ENCODE measurements at places on chromosomes 11 and 22. TPM values are rescaled to one million over a fixed set of nuclear protein-coding genes. Genes with fewer than 3 reads are reported as not detected.

Gene NXPE1
- total RNA-seq: not detected

Gene ABTB2
- total RNA-seq: 2.5 TPM

Gene ADM
- 43.1 TPM for total RNA-seq

Gene PKDREJ
- not detected for total RNA-seq

Gene GTSE1
- 39.4 TPM for total RNA-seq

Gene HSPB2
- total RNA-seq: not detected

Gene PHOX2A
- not detected for total RNA-seq

Gene UBQLNL
- not detected for total RNA-seq

Gene C11orf91
- total RNA-seq: not detected

Gene MMP8
- total RNA-seq: not detected

DNA sequence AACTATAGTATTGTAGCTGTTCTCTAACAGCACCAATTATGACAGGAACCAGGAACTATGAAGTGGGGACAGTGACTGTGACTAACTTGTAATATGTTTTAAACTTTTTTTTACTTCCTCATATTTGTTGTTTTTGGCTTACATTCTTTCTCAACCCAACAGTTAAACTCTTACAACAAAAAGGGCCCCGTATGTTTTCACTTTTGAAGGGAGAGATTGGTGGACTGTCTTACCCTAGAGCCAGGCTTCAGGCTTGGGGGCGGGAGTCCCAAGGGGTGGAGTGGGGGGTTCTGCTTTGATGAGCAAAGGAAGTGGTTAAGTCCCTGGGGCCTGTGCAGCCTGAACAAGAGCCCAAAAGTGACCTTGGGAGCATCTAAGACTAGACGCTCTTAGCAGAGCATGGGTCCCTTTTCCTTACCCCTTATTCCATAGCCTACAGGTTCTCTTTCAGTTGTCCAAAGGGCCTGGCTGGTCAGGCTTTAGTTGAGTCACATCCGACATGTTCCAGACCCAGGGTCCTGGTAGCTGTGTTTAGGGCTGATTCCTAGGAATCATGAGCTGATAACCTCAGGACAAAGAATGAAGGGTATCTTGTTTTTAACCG lies 38.8 kb downstream of the STIM1 start:
- DNase-seq: peak; percentile 55

- peak; percentile 11 for DNase-seq
Observed at GRCh38 chr11:10488934-10489691, 34.0 kb downstream of the AMPD3 start.

GRCh38 chr11:66119348-66120133 lies 49.5 kb downstream of the PACS1 start:
- DNase-seq: no peak

GRCh38 chr22:42973536-42973881 lies 41.4 kb downstream of the PACSIN2 start:
- DNase-seq: no peak

- DNase-seq: no peak
Observed at GRCh38 chr11:44198146-44198724, 102.8 kb downstream of the EXT2 start.

- DNase-seq: peak; percentile 86
Observed at GRCh38 chr22:31970490-31971444, 26.4 kb downstream of the YWHAH start.

DNA sequence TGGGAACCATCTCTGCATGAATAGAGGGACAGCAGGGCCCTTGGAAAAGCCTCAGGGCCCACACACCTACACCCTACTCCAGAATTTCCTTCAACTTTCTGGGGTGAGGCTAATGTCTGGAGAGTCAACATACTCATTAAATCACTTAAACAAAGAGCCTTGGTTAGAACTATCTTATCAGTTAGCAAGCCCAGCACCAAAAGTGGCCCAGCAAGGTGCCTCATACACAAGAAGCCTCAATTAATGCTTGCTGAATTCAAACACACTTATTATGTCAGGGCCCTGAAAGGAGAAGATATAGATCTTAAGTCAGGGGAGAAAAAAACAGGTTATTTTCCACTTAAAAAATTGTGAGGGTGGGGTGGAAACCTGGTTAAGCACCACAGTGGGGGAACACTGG lies 61.4 kb downstream of the C11orf58 start:
- DNase-seq: no peak

DNA sequence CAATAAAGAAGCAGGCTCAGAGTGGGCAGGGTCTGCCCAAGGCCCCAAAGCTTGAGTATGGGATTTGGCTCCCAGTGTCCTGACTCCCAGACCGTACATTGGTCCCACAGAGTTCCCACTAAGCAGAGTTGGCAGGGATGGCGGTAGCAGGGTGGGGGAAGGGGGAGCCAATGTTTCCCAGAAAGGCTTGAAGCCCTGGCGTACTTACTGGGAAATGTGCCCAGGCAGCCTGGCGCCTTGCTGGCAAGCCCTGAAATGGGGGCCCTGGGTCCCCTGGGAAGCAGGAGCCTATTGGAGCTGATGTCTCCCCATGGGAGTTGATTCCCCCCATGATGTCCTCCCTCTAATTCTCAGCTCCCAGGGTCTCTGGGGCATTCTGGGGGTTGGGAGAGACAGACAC lies 9.3 kb downstream of the ARHGEF17 start:
- no peak for DNase-seq

GRCh38 chr11:19975414-19975990 lies 184.8 kb downstream of the DBX1 start:
- no peak for DNase-seq

DNA sequence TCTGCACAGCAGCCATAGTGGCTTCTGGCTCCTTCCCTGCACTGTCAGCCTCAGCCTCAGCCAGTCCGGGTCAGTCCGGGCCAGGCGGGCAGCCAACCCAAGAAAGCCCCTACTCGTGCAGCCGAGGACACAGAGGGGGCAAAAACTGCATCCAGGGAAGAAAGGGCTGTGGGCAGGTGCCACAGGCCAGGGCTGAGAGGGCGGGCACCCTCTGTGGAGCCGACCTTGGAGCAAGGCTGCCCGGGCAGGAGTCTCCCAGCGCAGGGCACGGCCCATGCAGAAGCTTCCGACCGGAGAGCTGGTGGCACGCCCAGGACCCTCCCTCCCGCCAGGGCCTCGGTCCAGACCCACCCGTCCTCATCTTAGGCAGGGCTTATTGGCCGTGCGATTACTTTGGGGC lies 10.5 kb upstream of the TH start:
- DNase-seq: no peak

DNA sequence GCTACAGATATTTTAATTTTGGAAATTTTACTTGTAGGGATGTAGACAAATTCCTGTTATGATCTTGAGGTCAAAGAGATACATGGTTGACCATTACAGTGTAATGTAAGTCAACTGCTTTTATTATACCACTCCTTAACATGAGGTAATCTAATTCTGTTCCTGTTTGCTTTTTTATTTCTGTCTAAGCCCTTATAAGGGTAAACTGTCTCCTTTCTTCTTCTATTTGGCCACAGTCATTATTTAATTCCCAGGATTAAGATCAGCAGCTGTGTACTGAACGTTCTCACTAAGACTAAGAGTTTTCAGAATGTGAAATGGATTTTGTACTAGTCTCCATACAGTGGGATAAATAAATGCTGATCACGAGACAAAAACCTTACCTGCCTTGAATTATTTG lies 32.8 kb downstream of the C2CD3 start:
- DNase-seq: no peak

DNA sequence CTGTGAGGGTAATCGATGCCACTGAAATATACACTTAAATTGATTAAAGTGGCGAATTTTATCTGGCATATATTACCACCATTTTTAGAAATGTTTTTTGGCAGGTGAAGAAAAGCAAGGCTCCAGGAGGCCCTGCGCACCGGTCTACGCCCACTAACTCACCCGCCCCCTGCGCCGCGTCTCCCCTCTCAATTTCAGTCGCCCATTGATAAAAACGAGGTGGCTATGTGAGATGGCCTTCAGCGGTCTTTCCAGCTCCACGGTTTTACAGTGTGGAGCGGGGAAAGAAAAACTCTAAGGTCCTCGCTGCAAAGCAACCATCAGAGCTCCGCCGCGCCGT lies 602 bp upstream of the AQP11 start:
- no peak for DNase-seq

DNA sequence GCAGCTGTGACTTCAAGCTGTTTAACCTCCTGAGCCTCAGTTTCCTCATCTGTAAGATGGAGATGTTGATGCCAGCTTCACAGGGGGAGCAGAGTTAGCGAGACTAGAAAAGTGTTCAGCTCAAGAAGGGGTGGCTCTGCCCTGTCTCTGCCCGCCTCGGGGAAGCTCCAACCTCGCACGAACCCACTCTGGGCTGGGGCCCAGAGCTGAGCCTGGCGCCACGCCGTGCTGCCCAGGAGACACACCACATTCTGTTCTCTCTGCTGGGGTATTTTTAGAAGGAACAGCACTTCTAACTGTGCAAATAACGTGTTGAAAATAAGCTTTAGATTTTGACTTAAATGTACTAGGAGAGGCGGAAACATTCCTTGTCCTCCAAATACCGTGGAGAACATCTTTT lies 74.1 kb downstream of the PHF21B start:
- no peak for DNase-seq

GRCh38 chr11:64364435-64364834 lies 5.5 kb downstream of the RPS6KA4 start:
- no peak for DNase-seq

DNA sequence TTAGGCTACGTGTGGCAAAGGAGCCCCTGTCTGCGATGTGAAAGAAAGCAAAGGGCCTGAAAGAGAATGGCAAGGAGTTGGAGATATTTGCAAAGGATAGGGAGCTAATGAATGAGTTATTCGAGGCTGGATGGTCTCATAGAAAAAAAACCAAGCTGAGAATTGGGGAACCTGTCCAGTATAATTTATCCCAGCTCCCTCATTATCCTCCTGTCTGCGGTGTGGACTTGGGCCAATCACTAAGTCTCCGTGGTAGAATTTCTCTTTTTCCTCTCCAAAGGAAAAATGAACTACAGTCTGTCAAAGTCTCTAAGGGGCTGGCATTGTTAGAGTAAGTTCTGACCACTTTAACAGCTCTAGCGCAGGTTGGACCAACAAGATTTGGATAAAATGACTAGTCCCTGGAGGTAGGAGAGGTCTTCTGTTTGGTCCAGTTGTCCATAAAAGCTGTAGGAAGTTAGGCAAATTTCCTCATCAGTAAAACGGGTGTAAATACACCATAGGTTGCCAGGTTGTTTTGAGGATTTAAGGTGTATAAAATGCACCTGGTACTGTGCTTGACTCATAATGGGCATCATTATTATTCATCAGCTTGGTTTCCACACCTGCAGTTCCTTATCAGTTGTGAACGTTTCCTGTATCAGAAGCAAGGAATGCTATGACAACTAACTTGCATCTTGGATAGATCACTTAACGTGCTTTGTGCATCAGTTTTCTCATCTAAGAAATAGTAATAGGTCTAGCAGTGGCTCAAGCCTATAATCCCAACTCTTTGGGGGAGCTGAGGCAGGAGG lies 10.3 kb upstream of the CDON start:
- DNase-seq: no peak

- DNase-seq: no peak
Observed at GRCh38 chr11:74021998-74022397, 13.1 kb upstream of the UCP3 start.

- no peak for DNase-seq
Observed at GRCh38 chr22:43820651-43821305, 8.7 kb upstream of the EFCAB6 start.

DNA sequence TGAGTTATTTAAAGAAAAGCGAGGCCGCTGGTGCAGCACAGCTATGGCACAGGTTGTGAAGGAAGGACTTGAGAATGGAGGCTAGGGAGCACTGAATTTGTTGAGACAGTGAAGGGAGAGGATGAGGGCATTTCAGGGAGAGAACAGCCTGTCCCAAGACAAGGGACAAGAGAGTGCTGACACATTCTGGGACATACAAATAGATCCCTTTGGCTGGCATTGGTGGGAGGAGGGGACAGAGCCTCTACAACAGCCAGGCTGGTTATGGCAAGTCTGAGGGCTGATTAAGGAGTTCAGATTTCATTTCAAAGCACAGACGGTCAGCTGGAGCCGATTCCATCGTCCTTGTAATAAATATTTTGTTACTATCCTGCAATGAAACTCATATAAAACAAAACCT lies 1.7 kb upstream of the SLC29A2 start:
- DNase-seq: no peak

- peak; percentile 60 for DNase-seq
Observed at GRCh38 chr11:123235117-123235655, 40.1 kb upstream of the CLMP start.

GRCh38 chr22:46465793-46466192 lies 71.6 kb downstream of the CELSR1 start:
- DNase-seq: no peak

- DNase-seq: no peak
Observed at GRCh38 chr11:72688929-72689328, 14.7 kb upstream of the PDE2A start.

- DNase-seq: no peak
Observed at GRCh38 chr11:71301858-71302533, 49.6 kb upstream of the SHANK2 start.
